GOT3 (cell line): ENCODE measurements at places on chromosomes 3 and 15.

GRCh38 chr3:13019243-13020095 lies 53.8 kb downstream of the IQSEC1 start:
- DNase-seq: no peak

GRCh38 chr3:190746531-190746930 lies 116.0 kb downstream of the GMNC start:
- no peak for DNase-seq

- no peak for DNase-seq
Observed at GRCh38 chr3:5020242-5020722, 41.0 kb downstream of the BHLHE40 start.

DNA sequence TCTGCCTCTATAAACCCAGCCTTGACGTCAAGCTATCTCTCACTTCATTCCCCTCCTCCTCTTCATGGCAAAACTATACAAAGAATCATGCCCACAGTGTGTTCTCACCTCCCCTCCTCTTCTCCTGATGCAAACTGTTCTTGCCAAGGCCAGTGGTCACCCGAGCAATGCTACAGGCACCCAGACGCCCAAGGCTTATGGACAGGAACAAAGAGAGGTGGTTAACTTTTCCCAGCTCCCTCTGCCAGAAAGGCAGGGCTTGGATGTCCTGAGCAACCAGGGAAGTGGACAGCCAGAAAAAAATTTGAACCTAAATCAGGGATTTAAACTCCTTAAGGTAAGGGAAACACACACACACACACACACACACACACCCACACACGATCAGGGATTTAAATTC lies 5.1 kb downstream of the SLC41A3 start:
- DNase-seq: no peak

DNA sequence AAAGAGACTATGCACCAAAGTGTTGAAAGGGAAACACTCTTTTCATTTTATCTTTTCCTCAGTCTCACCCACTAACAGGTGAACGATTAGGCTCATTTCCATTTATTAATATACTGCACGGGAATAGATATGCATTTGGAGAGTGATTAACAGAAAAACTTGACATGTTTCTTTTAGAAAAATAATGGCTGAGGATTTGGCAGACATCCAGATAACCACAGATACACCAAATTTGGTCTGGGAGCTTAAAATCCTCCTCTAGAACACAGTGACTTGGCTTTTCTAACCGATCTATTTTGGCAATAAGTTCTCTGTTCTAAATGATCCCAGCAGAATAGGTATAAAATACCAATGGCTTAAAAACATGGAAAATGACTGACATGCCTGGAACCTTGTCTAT lies 459.3 kb upstream of the SGO1 start:
- no peak for DNase-seq

DNA sequence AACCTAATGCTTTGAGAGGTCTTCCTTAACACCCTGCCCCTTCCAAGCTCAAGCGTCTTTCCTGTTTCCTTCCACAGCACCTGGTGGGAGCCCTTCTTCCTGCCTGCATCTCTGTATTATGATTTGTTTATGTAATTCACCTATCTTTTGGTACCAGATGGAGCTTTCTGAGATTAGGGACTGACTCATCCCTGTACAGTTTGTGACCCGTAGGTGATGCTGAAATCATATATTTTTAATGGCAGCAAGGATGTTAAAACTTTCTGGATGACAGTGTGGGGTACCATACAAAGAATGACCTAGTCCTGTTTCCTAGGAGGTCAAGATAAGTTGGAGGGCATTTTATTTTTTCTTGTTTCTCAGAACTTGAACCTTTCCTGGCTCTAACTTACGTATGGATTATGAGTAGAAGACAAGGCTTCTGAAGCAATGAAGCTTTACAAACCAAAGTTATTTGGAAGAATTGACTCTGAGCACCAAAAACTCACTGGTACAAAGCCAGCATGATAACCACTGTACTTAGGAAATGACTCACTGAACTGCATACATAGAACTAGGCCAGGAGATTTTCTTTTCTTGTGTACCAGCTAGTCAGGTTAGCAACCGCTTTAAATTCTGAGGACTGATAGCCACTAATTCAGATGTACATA lies 46.6 kb downstream of the HHLA2 start:
- DNase-seq: no peak
